ENCODE measurements at places on chromosomes 2 and 18. TPM values are rescaled to one million over a fixed set of nuclear protein-coding genes. Genes with fewer than 3 reads are reported as not detected.

Gene STK39
- 35.9 TPM for total RNA-seq

Gene GRB14
- 0.83 TPM for total RNA-seq

Gene BIRC6
- 124 TPM for total RNA-seq

Gene TLX2
- 21.2 TPM for total RNA-seq

Gene ACTG2
- not detected for total RNA-seq

Gene B3GNT7
- total RNA-seq: 0.27 TPM

Gene PROKR1
- total RNA-seq: 0.83 TPM
